ENCODE measurements at places on chromosomes 11 and 22.

DNA sequence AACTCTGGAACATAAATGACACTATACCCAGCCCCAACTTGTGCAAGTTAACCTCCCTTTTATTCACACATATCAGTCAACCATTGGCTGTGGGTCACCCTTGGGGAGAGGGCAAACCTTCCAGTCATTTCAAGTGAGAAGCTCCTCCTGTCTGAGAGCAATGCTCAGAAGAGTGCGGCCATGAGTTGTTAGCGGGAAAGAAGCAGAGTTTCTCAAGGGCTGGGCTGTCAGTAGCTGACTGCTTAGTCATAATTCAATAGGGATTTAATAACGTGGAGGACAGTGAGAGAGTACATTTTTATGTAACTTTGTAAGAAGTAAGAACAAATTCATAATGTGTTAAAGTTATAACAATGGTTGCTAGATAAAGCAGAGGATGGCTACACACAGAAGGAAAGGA, 5.1 kb downstream of the PATE2 start:
- DNase-seq: no peak

DNA sequence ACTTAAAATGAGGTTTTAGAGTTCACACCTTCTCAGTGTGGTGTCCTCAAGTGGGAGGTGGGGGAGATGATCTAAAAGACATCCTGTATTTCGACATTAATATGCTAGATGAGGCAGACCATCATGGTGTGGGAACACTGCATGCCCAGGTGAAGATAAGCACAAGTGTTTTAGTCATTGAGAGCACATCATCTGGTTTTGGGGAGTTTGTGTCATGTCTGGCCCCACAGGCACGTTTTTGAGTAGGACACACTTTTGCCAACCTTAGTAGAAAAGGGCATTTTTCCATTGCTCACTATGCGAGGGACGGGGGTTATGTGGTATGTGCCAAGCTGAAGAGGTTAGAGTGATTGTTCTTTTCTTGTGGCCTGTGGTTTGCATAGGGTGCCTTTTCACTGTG, 189.3 kb downstream of the DBX1 start:
- DNase-seq: no peak

- no peak for DNase-seq
Observed at GRCh38 chr11:95426823-95427462, 195.9 kb upstream of the SESN3 start.

- no peak for DNase-seq
Observed at GRCh38 chr22:48426466-48427380, 1401.0 kb downstream of the BRD1 start.

- DNase-seq: no peak
Observed at GRCh38 chr11:91231226-91231625, 993.4 kb upstream of the FAT3 start.

Measured in activated CD4-positive, alpha-beta T cell treated with anti-CD3 and anti-CD28 coated beads for 4 hours (primary cell).